ENCODE measurements at places on chromosomes 6 and 20.
A peak's percentile ranks its signal among the peaks of the same experiment; 100 is the strongest.

DNA sequence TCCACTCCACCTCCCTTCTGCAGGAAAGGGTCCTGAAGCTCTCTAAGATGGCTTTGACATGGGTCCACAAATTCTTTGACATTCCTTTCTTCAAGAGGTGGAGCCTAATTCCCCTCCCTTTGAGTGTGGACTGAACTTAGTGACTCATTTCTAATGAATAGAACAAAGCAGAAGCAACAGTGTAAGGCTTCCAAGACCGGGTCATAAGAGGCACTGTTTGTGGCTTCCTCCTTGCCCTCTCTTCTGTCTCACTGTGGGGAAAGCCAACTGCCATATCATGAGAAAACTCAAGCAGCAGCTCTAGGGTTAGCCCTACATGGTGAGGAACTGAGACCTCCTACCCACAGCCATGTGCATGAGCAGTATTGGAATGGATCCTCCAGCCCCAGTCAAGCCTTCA, 5.9 kb upstream of the CDK5RAP1 start:
- no peak for DNase-seq

GRCh38 chr6:136405420-136406029, 115.9 kb upstream of the BCLAF1 start:
- peak; percentile 24 for DNase-seq

- peak; percentile 76 for DNase-seq
Measured at GRCh38 chr6:18022398-18023231, 35.2 kb upstream of the KIF13A start.

DNA sequence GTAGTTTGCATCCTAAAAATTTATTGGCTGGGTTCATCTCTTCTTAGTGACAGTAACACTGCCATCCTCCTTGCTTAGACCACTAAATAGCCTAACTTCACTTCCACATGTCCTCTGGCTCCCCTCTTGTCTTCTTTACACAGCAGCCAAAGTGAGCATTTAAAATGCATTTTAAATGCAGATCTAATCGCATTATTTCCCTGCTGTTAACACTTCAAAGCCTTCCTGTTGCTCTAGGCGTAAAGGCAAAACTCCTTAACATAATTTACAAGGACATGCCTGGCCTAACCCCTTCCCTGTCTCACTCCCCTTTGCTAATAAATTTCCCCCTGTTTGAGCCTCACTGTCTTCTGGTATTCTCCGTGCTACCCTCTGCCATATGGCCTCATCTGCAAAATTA, 26.5 kb downstream of the NKAIN2 start:
- DNase-seq: no peak

GRCh38 chr20:24855848-24856247, 93.2 kb upstream of the CST7 start:
- no peak for DNase-seq

DNA sequence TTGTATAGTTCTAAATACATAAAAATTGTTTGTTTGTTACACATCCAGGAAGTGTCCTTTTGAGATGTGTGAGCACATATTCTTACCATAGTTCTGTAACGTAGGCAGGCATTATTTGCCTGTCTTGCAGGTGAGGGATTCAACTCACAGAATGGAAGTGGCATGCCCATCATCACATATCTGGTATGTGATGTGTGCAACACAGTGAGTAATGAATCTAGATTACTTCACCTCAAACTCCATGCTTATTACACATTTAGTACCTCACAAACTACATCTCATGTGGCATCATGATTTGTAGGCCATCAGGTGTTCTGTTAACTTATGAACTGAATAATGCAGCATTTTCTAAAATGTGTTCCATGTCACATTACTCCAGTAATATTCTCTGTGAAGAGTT, 181.6 kb downstream of the PLCB4 start:
- DNase-seq: no peak

GRCh38 chr6:39037707-39038106, 10.9 kb upstream of the GLP1R start:
- no peak for DNase-seq

DNA sequence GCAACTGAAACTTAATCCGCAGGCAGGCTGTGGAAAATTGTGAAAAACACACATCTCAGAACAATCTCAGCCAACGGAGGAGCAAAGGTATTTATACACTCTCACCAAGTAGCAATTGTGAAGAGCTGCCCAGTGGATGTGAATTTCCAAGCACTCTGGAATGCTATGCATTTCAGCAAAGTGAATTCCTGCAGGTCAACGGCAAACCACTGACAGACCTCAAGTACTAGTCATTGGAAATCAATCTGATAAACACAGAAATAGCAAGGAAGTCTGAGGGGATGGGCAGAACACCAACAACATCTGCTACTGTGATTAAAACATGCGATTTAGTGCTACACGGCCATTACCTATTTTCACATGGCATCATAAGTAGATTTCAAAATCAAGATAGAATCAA, 429.1 kb downstream of the HTR1B start:
- no peak for DNase-seq

DNA sequence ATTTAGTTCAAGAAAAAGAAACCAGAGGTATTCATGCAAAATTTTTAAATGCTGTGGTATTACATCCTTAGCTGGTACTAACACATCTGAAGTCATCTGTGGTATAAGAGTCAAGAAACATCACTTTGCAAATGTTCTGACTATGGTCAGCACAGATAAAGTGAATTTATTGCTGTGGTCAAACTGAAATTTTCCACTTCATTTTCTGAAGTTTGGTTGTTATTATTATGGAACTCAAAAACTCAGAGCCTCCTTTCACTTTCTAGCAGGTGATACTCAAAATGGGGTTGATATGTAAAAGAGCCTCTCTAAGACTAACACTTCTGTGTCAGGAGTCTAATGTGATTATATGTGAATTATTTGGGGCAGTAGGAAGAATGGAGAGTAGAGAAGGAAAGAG, 257.8 kb downstream of the RNGTT start:
- no peak for DNase-seq

DNA sequence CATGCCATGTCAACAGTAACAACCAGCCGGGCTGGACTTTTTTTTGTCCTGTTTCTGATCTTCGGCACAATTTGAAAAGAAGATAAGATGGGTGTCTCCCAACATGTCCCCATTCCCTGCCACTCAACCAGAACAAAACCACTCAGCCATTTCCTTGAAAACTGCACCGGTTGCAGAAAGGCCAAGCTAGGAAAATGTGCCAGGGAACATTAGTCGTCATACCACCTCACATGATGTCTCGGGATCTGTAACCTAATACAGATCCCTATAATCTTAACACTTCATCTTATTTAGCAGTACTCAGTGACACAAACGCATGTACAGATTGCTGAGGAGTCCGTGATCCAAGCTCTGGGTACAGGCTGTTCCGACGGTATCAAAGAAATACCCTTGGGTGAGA, 46.5 kb downstream of the ALDH8A1 start:
- DNase-seq: no peak

- DNase-seq: no peak
Measured at GRCh38 chr20:37821696-37822095, 81.2 kb upstream of the VSTM2L start.

GRCh38 chr20:48706116-48706656, 121.6 kb downstream of the PREX1 start:
- no peak for DNase-seq

- peak; percentile 68 for DNase-seq
Measured at GRCh38 chr6:29589423-29590048, 4.6 kb downstream of the OR2H2 start.

DNA sequence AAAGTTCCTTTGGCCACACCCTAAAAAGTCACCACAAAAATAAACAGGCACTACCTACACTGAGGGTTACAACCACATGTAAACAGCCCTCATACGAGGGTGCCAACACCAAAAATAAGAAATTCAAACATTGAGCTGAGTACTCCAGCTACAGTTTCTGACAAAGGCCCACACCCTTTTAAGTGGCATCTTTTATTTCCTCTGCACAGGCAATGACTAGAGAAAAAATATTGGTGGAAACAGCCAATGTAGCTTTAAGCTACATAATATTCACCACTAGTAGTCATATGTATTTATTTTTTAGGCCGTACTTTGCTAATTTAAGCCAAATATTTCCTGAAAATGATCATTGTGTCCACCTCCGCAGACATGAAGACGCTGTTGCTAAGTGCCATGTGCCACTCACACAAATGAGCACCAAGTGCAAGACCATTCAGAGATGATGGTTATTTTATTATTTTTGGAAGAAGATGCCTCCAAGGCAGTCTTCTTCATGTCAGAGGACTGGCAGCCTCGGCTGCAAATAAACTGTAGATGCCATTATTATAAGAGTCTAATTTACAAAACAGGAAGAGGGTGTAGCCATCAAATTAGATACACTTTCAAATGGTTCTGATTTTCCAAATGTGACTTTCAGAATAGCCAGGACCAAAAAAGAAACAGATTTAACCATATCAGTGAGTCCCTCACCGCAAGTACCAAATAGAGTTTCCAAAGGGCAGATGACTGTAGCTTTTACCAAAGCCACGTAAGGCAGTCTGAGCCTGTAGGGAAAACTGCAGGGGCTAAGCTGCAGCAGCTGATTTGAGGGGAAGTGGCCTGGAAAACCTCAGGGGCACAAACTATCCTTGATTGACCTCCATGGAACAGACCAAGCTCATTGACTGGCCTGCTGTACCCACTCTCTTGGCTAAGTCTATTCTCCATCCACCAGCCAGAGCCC, 13.4 kb downstream of the CYP24A1 start:
- no peak for DNase-seq

GRCh38 chr6:84763003-84763885, 1.2 kb downstream of the TBX18 start:
- DNase-seq: peak; percentile 81

- DNase-seq: no peak
Measured at GRCh38 chr6:56023829-56024228, 148.4 kb upstream of the BMP5 start.

DNA sequence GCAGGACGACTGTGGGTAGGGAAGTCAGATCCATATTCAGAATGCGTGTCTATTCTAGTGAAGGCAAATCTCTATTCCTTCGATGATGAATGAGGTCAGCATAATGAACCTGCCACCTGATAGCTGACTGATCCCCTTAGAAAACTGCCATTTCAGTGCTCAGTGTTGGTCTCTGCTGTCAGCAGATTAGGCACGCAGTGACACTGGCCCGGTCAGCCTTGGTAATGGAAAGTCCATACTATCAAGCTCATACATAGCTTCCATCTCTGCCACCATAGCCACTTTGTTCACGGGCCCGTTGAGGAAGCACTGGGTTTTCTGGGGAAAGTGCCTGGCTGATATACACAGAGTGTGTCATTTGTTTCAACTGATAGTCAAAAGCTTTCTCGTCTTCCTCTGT, 54.0 kb downstream of the C6orf52 start:
- no peak for DNase-seq

DNA sequence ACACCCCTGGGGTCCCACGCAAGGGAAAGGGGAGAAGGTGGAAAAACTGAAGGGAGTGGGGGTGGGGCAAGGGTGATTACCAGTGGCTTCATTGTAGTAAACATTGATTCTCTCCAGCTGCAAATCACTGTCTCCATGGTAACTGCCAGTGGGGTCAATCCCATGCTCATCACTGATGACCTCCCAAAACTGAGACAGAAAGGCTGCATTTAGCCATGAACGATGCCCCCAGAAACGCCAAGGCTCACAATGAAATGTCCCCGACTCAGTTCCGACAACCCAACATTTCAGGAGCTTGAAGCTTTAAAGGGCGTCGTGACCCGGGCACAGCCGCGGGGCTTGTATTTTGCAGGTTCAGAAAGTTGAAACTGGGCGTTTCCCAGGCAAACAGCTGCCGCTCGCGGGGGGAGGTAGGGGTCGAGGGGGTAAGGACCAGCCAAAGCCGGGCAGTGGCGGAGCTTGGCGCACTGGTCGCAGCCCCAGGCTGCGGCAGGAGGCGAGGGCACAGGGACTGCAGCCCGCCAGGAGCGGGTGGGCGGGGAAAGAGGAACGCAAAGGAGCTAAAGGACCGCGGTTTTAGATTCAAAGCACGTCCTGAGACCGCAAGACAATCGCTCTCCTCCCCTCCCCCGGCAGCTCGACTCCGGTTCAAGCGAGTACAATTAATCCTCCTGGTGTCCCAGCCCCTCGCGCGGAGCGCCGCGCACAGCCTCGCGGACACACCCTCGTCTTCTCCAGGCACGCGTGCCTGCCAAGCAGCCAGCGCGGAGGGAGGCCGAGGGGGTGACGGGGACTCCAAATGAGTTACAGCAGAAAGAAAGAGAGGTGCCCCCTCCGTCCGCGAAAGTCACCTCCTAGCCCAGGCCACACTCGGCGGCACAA, 731 bp downstream of the TUBB2B start:
- no peak for DNase-seq

GRCh38 chr6:126067073-126067472, 80.7 kb downstream of the TRMT11 start:
- no peak for DNase-seq

DNA sequence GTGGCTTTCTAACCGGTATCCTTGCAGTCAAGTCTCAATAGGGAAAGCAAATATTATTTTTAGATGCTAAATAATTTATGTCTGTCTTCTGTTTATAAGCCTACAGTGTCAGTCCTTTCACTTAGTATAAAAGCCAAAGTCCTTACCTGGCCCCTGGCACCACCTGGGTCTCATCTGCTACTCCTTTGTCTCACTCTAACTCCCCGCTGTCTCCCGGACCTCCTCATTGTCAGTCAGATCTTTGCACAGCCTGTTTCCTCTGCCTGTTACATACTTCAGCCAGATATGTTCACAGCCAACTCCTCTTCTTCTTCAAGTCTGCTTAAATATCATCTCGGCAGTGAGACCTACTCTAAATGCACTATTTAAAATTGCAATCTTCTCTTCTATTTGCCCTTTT, 84.2 kb downstream of the THEMIS start:
- DNase-seq: peak; percentile 17

GRCh38 chr6:169786349-169786748, 34.9 kb downstream of the ERMARD start:
- DNase-seq: no peak

GRCh38 chr6:111478749-111479148, 4.3 kb downstream of the REV3L start:
- DNase-seq: peak; percentile 19

DNA sequence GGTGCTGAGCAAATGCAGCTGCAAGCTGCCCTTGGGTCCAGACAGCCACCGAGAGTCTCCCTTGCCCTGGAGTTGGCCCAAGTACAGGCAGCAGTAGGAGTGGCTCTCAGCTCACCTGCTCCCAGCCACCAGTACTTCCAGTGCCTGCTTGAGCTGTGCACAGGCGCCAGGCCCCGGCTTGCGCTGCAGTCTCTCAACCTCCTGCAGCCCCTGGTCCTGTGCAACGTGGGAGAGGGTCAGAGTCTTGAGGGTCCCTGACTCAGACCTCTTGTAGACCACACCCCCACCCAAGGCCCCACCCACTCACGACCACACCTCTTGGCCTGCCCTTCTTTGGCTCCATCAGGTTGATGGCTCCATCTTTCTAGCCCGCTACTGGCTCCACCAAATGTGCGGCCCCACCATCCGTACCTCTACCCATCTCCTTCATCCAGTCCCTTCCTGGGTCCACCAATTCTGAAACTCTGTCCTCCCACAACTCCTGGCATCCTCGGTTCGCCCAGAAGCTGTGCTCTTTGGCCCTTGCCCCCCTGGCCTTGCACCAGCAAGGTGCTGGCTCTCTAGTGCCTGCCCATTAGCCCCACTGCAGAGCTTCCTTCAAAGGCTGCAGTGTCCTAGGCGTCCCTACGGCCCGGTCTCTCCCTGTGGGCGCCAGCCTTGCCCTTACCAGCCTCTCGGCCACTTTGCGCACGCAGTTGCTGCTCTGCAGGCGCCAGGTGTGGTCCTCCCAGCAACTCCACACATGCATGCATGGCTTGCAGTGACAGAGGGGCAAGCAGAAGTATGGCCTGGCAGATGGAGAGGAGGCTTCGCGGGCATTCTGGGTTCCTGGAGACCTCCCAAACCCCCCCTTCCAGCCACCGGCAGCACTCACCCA, 16.5 kb upstream of the SPAG4 start:
- no peak for DNase-seq

- no peak for DNase-seq
Measured at GRCh38 chr6:169396554-169397163, 143.0 kb upstream of the THBS2 start.
